ENCODE measurements at places on chromosomes 5 and 9. TPM values are rescaled to one million over a fixed set of nuclear protein-coding genes. Genes with fewer than 3 reads are reported as not detected.

ZFP2 gene
- 0.17 TPM for total RNA-seq

- peak within 1 kb of the TSS; percentile 80 for H3K4me3 ChIP-seq
- peak within 1 kb of the TSS; percentile 73 for H3K27ac ChIP-seq
- DNase-seq: peak; percentile 71
- H3K27me3 ChIP-seq: no peaks in the 10 kb centered on the region
Observed at GRCh38 chr5:150778517-150779396, at the start of gene SMIM3. Gene SMIM3, plus strand, starts transcription at chr5:150778757. Its CDS starts 16,684 bp downstream, at chr5:150795441.

RASGEF1C gene
- total RNA-seq: not detected

DNA sequence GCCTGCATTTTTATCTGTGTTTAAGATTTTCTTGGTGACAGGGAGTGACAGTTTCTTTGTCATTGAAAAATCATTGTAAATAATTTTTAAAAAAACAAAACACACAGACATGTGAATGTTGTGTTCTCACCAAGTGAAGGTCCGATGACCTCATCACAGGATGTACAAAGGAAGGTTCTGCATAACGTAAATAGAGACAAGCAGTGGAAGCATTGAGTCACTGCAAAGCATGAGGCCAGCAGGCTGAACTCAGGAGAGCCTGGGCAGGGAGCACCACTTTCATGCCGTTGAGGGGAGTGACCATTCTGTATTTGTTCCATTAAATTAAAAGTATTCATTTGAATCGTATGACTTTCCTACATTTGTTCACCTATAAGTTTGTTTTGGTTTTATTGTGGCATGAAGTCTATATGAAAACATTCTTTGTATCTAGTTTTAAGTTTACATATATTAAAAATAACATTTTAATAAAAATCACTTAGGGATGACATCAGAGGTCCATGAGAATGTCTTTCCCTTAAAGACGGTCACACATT is 70.4 kb upstream of the TLE1 start:
- no peak for DNase-seq
- no peak overlapping the region for H3K4me3 ChIP-seq
- H3K4me1 ChIP-seq: no peaks in the 10 kb centered on the region
- H3K27me3 ChIP-seq: no peaks in the 10 kb centered on the region

ORM1 gene
- total RNA-seq: not detected

- no peak overlapping the region for H3K27ac ChIP-seq
- H3K4me1 ChIP-seq: peaks cover 9% of the 10 kb centered on the region
- H3K4me3 ChIP-seq: no peak overlapping the region
- no peaks in the 10 kb centered on the region for H3K27me3 ChIP-seq
Observed at GRCh38 chr9:92769990-92770359, 5.3 kb upstream of the BICD2 start.

DNA sequence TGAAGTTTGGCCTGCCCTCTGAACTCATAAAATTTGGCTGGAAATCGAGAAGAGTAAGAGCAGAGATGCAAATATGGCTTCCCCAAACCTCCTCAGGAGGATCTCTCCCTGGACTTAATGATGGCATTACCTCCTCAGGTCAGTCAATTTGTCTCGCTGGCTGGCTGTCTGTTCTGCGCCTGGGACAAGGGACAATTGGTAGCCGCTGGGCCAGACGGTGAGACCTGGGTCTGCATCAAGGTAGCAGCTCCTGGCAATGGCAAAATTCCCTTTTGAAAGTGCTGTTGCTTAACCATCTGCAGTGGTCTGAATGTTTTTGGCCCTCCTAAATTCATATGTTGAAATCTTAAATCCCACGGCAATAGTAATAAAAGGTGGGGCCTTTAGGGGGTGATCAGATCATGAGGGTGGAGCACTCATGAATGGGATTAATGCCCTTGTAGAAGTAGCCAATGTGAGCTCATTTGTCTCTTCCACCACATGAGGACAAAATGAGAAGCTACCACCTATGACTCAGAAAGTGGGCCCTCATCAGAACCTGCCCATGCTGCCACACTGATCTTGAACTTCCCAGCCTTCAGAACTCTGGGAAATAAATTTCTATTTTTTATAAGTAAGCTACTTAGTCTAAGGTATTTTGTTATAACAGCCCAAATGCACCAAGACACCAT is 439.3 kb upstream of the KLF4 start:
- H3K4me3 ChIP-seq: no peak overlapping the region
- no peak overlapping the region for H3K27ac ChIP-seq
- DNase-seq: no peak
- H3K27me3 ChIP-seq: no peaks in the 10 kb centered on the region

GRCh38 chr9:94644543-94644942 is 5.2 kb upstream of the FBP1 start:
- H3K4me1 ChIP-seq: no peaks in the 10 kb centered on the region
- no peak overlapping the region for H3K27ac ChIP-seq
- no peak overlapping the region for H3K4me3 ChIP-seq
- no peak for DNase-seq
- no peaks in the 10 kb centered on the region for H3K36me3 ChIP-seq

GRCh38 chr9:12955510-12956163 is 180.8 kb downstream of the LURAP1L start:
- no peak overlapping the region for H3K4me3 ChIP-seq

GRCh38 chr5:79787448-79787847 is 97.8 kb downstream of the CMYA5 start:
- H3K4me1 ChIP-seq: no peaks in the 10 kb centered on the region
- H3K4me3 ChIP-seq: no peak overlapping the region
- no peaks in the 10 kb centered on the region for H3K36me3 ChIP-seq
- H3K27me3 ChIP-seq: no peaks in the 10 kb centered on the region
- no peak overlapping the region for H3K27ac ChIP-seq

GRCh38 chr5:171705036-171705435 is 80.6 kb upstream of the SMIM23 start:
- H3K27ac ChIP-seq: no peak overlapping the region
- no peaks in the 10 kb centered on the region for H3K27me3 ChIP-seq
- no peak overlapping the region for H3K4me3 ChIP-seq
- no peak for DNase-seq
- no peaks in the 10 kb centered on the region for H3K4me1 ChIP-seq
